NCI-H1436 treated with DMSO at 0.1 percent for 48 hours (cell line): ENCODE measurements at places on chromosomes 12 and 14.

DNA sequence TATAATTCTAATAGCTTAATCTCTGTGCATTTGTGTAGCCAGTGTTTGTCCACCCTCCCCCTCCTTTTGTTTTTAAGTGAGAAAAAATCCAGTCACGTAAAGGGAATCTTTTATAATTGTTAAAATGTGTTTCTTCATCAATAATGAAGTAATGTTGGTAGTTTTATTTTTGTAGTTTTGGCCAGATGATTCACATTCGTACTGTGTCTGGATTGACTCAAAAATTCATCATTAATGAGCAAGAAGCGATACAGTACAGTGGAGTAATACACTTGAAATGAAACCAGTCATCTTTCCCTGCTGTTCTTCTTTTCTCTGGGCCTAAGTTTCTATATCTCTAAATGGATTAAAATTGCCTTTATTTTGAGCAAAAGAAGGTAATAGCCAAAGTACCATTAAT lies 86.5 kb downstream of the SRGAP1 start:
- no peak for DNase-seq

DNA sequence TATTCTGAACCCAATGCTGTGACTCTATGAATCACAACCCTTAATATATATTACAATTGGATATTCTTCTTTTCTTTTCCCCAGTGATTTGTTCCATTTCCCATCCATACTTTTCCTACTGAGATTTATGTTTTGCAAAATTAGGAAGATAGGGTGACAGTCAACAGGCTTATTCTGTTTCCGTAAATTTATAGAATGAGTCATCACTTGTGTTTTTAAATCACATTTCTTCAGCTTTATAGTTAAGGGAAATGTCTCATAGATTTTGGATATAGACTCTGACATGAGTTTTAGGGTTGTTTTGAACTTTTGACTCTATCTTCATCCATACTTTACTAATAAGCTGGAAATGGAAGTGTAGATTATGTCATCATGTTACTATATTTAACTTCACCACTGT lies 661.6 kb upstream of the FBXO33 start:
- no peak for DNase-seq

DNA sequence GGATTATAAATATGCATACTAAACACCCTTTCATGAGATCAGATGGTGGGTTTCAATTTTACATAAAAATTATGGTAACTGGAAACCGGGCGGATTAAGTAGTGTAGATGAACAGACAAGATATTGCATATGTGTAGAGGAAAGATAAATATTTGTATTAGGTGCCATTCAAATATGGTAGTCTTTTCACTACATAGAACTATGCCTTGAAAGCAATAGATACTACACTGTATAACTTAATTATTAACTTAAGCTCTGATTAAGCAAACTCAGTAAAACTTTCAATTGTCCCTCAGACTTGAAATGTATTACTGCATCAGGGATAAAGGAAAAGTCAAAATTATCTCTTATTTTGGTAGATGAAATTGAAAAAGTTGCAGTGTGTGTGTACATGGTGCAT lies 1.9 kb downstream of the PTPN21 start:
- no peak for DNase-seq

- no peak for DNase-seq
Measured at GRCh38 chr12:30806989-30807694, 52.4 kb upstream of the CAPRIN2 start.

GRCh38 chr14:83975841-83976770 lies 1553.8 kb upstream of the FLRT2 start:
- DNase-seq: no peak

DNA sequence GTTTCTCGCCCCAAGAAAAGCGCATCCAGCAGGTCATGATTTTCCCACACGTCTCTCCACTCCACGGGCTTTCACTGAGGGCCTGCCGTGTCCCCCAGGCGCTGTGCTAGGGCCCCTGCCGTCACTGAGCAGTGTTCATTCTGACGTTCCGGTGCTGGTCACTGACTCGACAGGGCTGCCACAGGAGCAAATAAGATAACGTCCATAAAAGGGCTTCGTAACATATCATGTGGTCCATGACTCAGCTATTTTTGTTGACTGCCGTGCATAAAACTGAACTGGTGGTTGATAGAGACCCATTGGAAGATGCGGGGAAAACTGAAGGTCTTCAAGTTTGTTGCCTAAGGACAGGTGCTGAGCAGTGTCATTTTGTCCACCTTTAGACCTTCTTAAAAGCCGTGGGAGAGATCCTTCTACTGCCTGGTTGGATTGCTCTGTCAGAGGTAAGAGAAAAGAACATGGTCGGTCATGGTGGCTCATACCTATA lies 46.3 kb downstream of the ADGRD1 start:
- no peak for DNase-seq

GRCh38 chr14:69152181-69152901 lies 578 bp downstream of the DCAF5 start:
- DNase-seq: no peak

- DNase-seq: no peak
Measured at GRCh38 chr14:97791906-97792305, 994.7 kb downstream of the VRK1 start.

GRCh38 chr12:100643246-100643645 lies 69.8 kb downstream of the GAS2L3 start:
- no peak for DNase-seq

- no peak for DNase-seq
Measured at GRCh38 chr12:113203852-113204760, 17.2 kb upstream of the TPCN1 start.

DNA sequence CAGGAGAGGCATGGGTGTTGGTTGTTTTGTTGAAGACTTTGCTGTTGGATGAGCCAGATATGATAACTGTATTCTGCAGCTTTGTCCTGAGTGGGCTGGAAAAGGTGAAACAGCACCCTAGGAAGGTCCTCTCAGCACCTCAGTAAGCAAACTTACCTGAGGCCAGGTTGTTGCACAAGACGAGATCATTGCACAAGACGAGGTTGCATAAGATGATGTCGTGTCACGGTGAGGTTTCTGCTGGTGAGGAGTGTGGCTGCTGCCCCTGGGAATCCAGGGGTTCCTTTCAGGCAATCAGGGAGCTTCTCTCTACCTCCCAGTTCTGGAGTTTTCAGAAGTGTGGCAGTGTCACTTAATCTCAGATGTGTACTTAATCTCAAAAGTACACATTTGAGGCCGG lies 85.6 kb downstream of the GLT1D1 start:
- no peak for DNase-seq

GRCh38 chr14:34982421-34983147 lies at the start of gene SRP54:
TSS of gene SRP54 (plus strand) at chr14:34982992. CDS start at chr14:34996710, 13,718 bp downstream.
- peak; percentile 91 for DNase-seq

- no peak for DNase-seq
Measured at GRCh38 chr12:126342866-126343265, 1277.6 kb downstream of the AACS start.
